H1 (cell line): ENCODE measurements at places on chromosomes 12 and 14. TPM values are rescaled to one million over a fixed set of nuclear protein-coding genes. Genes with fewer than 3 reads are reported as not detected.

DNA sequence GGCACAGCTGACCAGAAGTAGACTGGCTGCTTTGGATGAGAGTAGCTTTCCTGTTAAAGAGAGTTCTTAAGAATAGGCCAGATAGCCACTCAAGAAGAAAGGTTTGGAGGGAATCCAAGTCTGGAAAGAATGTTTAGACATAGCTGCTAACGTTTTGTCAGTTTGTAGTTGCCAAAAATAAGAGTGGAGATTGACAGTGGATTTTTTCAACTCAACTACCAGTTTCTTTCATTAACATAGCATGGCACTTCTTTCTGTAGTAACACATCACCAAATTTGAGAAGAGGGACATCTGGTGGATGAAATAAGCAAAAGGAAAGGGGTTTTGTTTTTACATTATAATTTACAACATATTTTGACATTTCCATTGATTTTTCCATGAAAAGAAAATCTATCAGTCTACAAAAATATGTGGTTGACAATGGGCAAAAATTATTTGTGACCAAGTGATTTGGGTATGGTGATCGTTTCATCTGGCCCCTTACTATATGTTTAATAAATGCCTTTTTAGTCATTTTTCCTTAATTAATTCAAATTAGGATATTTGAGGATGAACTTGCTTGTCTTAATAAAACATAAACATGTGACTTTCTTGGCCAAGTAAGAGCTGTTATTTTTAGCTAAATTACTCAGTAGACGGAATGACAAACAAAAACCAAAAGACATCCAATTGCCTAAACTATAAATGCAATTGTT lies 71.1 kb downstream of the PTPRR start:
- no peak for DNase-seq

DNA sequence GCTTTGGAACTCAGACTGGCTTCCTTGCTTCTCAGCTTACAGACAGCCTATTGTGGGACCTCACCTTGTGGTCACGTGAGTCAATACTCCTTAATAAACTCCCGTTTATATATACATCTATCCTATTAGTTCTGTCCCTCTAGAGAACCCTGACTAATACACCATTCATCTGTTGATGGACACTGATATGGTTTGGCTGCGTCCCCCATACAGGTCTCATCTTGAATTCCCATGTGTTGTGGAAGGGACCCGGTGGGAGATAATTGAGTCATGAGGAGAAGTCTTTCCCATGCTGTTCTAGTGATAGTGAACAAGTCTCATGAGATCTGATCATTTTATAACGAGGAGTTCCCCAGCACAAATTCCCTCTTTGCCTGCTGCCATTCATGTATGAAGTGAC lies 57.0 kb downstream of the OTOGL start:
- DNase-seq = no peak

DNA sequence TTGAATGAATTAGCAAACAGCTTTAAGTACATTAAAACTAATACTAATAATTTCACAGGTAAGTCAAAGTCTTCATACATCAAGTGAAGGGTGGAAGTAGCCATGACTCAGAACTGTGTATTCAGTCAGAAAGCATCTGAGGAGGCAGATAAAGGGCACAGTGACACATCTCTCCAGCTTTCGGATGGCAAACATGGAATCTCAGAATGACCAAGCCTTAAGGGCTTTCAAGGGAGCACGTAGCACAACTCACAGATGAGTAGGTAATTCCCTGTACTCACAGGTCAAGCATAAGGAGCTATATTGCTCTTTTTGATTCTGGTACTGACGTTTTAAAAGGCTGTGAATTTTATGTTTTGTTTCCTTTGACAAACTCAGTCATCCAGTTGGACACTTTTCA lies 56.0 kb downstream of the MDGA2 start:
- no peak for DNase-seq

RNASE1 gene
- total RNA-seq = 2.2 and 3.0 TPM in 2 replicates
